ENCODE measurements at places on chromosomes 1 and 21. TPM values are rescaled to one million over a fixed set of nuclear protein-coding genes. Genes with fewer than 3 reads are reported as not detected.

- peak; percentile 2 for DNase-seq
Observed at GRCh38 chr1:149849111-149849946, 50.0 kb upstream of the BOLA1 start.

GRCh38 chr21:31012133-31013089 lies 25.9 kb downstream of the KRTAP19-8 start:
- no peak for DNase-seq

DNA sequence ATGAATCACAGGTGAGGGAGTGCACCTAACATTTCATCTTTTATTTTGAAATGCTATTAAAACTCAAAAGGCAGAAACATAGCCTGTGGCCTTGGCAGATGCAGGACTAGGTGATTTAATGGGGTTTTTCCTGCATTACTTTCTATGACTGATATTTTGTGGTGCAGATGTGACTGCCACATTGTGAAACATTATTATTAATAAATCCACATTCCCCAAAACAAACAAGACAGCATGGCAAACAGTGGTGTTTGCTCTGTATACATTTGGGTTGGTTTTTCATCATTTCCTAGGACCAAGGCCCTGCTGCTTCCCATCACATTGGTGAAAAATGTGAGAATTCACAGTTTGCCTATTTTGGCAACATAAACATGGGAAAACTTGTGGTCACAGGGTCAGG lies 247.6 kb upstream of the SGIP1 start:
- DNase-seq, result no peak

DNA sequence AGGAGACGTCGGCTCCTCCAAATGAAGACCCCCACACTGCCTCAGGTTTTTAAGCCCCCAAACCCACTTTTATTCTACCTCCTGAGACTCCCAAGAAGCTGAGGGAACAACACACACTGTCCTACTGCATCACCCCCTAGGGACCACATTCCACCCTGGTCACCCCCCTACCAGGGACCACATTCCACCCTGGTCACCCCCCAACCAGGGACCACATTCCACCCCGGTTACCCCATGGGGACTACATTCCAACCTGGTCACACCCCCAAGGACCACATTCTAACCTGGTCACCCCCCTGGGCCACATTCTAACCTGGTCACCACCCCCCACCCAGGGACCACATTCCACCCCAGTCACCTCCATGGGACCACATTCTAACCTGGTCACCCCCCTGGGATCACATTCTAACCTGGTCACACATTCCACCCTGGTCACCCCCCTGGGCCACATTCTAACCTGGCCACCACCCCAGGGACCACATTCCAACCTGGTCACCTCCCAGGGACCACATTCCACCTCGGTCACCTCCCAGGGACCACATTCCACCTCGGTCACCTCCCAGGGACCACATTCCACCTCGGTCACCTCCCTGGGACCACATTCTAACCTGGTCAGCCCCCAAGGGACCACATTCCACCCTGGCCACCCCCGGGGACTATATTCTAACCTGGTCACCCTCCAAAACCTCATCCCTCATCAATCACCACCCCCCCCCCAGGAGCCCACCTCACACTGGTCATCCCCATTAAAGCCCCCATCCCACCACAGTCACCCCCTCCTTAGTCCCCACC lies 587.6 kb downstream of the NPHP4 start:
- no peak for DNase-seq

GRCh38 chr1:169106921-169107602 lies 572 bp downstream of the ATP1B1 start:
- DNase-seq, result peak; percentile 52

- no peak for DNase-seq
Observed at GRCh38 chr1:11851180-11851579, 3.6 kb upstream of the NPPA start.

The CCDC24 gene
- total RNA-seq, result 9.5 TPM

The TRIM63 gene
- total RNA-seq, result 0.17 TPM

Data from GM23338 (cell line).